ENCODE measurements at places on chromosomes 6 and 20.
A peak's percentile ranks its signal among the peaks of the same experiment; 100 is the strongest.

- DNase-seq: no peak
These were observed 24.1 kb downstream of the DEK start for GRCh38 chr6:18240230-18240629.

- peak; percentile 71 for DNase-seq
These were observed at the start of gene SNX9 for GRCh38 chr6:157823001-157823527. TSS of gene SNX9 (plus strand) at chr6:157823246. CDS start at chr6:157823435, 189 bp downstream.

- no peak for DNase-seq
These were observed 559.6 kb downstream of the CD83 start for GRCh38 chr6:14676977-14677781.

DNA sequence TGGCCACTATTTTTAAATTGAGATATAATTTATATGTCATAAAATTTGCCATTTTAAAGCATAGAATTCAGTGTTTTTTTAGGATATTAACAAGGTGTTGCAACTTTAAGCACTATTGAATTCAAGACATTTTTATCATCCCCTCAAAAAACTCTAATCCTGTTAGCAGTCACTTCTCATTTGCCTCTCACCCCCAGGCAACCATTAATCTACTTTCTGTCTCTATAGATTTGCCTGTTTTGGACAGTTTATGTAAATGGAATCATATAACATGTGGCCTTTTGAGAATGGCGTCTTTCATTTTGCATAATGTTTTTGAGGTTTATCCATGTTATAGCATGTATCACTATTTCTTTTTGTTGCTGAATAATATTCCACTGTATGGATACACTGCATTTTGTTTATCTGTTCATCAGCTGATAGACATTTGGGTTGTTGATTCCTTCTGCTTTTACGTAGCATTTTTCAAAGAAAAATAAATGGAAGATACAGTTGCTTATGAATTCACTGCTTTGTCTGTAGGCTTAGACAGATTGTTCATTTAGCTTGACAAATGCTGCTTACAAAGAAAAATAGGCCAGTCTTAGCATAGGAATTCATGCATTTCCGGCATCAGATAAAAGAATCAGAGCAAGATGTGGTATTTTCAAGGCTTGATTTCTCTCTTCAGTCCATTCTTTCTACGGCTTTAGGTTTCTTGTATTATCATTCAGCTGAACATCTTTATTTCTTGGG is 52.9 kb downstream of the STK4 start:
- no peak for DNase-seq
